NCI-H1930 (cell line): ENCODE measurements at places on chromosomes 4 and X.

GRCh38 chrX:87236830-87237440 lies 280.7 kb upstream of the KLHL4 start:
- no peak for DNase-seq

GRCh38 chrX:125544031-125544660 lies 224.5 kb downstream of the TEX13C start:
- no peak for DNase-seq

- no peak for DNase-seq
Measured at GRCh38 chr4:48205107-48205506, 64.5 kb downstream of the TEC start.

DNA sequence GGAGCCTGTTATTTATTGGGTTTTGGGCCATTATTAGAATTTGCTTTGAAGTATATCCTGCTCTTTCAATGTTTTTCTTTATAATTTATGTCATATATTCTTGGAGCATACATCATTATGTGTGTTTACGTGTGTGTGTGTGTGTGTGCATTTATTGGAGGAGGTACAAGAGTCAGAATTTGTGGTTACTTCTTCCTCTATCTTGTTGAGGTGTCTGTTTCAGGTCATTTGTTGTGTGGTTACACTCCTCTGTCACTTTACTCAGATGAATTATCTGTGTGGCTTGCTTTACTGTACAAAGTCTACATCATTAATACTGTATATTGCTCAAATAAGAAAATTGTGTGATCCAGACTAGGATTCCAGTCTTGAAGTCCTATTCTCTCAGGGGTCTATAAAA lies 1957.4 kb upstream of the TENM3 start:
- no peak for DNase-seq

DNA sequence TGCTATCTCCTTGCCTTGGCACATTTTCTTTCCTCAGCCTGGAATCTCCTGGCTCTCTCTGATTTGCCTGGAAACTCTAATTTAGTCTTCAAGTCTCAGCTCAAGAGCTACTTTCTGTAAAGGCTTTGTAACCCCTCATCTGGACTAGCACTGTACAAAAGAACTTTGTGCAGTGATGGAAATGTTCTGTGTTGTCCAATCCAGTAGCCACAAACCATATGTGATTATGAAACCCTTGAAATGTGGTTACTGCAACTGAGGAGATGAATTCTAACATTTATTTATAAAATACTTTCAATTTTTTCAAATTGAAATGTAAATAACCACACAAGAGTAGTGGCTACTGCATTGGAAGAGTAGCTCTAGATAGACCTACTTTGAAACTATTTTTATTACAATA lies 66.6 kb upstream of the HS3ST1 start:
- no peak for DNase-seq
